ENCODE measurements at places on chromosomes 6 and 20. TPM values are rescaled to one million over a fixed set of nuclear protein-coding genes. Genes with fewer than 3 reads are reported as not detected.

DNA sequence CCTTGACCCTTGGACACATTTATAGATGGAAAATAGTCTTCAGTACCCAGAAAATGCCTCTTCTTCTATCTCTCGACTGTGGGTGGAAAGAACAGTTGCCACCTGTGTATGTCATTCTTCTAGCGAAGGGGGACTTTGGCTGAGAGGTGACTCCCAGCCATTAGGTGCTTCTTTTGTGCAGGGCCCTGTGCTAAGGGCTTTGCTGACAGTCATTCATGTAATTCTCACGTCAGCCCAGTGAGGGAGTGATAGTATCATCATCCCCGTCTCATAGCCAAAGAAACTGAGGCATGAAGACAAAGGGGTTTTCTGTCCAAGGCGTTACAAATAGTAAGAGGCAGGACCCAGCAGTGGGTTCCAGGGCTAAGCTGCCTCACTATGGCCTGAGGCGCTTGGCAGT is 160.8 kb downstream of the SCML4 start:
- DNase-seq, result no peak
- no peak overlapping the region for H3K27ac ChIP-seq
- no peaks in the 10 kb centered on the region for H3K27me3 ChIP-seq
- no peaks in the 10 kb centered on the region for H3K36me3 ChIP-seq
- H3K4me3 ChIP-seq, result no peak overlapping the region

The SUPT3H gene
- 15.7 TPM for total RNA-seq

DNA sequence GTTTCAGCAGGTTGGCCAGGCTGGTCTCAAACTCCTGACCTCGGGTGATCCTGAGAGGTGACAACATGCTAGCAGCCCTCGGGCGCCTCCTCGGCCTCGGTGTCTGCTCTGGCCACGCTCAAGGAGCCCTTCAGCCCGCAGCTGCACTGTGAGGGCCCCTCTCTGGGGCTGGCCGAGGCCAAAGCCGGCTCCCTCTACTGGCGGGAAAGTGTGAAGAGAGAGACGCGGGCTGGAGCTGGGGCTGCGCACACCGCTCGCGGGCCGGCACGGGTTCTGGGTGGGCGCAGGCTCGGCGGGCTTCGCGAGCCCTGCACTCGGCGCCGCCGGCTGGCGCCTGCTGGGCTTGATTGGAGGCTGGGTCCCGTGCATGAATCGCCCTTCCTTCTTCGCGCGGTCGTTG is 80.8 kb upstream of the RBM24 start:
- H3K27ac ChIP-seq, result no peak overlapping the region
- no peak overlapping the region for H3K4me3 ChIP-seq
- H3K27me3 ChIP-seq, result no peaks in the 10 kb centered on the region
- DNase-seq, result no peak

The MDC1 gene
- total RNA-seq, result 46.6 TPM

The ADGRF1 gene
- total RNA-seq, result 0.52 TPM

DNA sequence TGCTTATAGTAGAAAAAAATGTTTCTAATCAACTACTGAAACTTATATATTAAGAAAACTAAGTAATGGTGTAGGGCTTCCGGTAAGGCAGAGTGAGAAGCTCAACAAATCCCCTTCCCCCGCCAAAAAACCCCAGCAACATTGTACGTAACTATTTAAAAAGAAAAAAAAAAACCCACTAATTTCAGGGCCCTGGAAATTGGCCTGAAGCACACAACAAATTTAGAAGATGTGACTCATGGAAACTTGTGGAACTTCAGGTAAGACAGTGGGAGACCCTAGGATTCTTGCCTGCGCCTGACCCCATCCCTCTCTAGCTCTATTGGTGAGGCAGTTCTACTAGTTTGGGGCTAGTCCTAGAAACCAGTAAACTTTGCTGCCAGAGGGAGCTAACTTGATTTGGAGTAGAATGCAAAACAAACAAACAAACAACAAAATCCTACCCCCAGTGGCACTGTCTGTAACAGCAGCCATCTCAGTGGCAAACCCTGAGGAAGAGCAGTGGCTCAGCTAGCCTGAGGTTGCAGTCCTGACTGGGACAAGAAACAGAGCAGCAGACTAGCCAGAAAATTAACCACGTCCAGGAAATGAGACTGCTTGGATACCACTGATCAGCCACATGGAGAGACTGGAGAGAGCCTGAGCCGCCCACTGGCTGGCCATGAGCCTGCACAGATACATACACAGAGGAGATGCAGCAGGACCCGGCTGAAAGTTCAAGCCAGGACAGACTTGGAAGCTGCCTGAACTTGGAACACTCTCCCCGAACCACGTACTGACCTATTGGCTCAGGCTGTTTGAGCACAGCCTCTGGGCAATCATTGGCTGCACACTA is 135.1 kb downstream of the TBXT start:
- H3K27me3 ChIP-seq, result no peaks in the 10 kb centered on the region
- no peaks in the 10 kb centered on the region for H3K4me1 ChIP-seq
- H3K4me3 ChIP-seq, result no peak overlapping the region
- DNase-seq, result peak; percentile 7

DNA sequence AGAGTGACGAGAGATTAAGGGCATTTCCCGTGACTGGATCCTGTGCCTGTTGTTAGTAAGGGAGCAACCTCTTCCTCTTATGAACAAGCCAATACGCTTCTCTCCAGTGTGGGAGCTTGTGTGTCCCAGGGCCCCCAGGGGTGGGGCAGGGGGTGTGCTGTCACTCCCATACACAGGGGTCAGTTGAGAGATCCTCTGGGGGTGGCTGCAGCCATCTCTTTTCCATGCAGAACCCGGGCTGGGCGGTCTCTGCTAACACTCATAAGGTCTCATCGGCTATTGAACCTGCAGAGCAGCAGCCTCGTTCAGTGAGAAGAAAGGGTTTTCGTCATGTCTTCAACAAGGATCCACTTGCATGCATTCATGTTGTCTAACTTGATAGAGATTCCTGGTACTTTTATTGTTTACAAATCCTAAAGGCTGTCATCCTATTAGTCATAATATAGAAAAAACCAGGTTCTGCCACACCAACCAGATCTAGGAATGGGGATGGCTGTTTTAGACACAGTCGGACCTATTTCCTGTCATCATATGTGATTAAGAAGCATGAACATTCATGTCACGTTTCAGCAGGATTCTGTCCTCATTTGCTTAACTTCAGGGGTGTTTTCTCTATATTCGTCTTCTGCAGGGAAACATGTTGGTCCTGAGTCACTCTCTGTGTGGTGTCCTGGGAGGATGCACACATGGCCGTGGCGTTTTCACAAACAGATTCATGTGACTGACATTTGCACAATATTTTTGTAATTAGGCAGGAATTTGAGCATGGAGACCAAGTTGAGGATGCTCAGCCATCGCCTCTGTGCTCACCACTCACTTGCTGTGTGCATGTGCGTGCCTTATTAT is 13.3 kb upstream of the THBS2 start:
- no peaks in the 10 kb centered on the region for H3K36me3 ChIP-seq
- H3K27ac ChIP-seq, result no peak overlapping the region
- no peaks in the 10 kb centered on the region for H3K27me3 ChIP-seq
- no peak overlapping the region for H3K4me3 ChIP-seq
- no peaks in the 10 kb centered on the region for H3K4me1 ChIP-seq

DNA sequence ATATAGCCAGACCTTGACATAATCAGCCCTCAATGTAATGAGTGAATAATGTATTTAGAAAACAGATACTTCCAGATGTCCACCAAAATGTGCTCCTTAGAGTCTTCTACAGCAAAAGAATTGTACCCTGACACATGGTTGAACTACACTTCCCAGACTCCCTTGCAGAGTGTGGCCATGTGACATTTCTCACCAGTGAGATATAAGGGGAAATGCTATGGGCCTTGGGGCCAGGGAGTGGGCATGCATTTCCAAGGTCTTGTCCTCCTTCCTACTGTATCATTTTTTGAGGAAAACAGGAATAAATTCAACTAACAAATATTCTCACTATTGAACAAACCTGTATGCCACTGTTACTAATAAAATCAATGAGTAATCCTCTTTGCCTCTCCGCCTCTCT is 211.4 kb upstream of the SMLR1 start:
- no peaks in the 10 kb centered on the region for H3K4me1 ChIP-seq
- no peaks in the 10 kb centered on the region for H3K36me3 ChIP-seq
- no peaks in the 10 kb centered on the region for H3K27me3 ChIP-seq
- no peak overlapping the region for H3K4me3 ChIP-seq
- no peak overlapping the region for H3K27ac ChIP-seq

GRCh38 chr6:145875496-145876211 is 61.1 kb upstream of the FBXO30 start:
- no peak overlapping the region for H3K27ac ChIP-seq
- H3K27me3 ChIP-seq, result no peaks in the 10 kb centered on the region
- H3K4me3 ChIP-seq, result no peak overlapping the region

DNA sequence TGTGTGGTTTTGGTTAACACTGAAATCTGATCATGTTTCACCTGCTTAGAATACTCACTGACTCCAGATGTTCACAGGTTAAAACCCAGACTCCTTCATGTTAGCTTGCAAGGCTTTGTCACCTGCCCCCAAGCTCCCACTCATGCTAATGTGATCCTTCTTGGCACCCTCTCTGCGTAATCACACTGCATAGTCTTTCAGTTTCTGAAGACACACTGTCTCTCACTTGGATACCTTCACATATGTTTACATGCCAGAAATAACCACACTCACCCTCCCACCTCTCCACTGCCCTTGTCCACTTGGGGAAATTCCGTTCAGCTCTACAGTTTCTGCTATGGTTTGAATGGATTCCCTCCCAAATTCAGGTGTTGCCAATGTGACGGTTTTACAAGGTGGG is 234.7 kb upstream of the SASH1 start:
- H3K36me3 ChIP-seq, result no peaks in the 10 kb centered on the region
- H3K4me1 ChIP-seq, result peaks cover 46% of the 10 kb centered on the region
- H3K27ac ChIP-seq, result peak overlapping the region; percentile 33
- no peaks in the 10 kb centered on the region for H3K27me3 ChIP-seq

DNA sequence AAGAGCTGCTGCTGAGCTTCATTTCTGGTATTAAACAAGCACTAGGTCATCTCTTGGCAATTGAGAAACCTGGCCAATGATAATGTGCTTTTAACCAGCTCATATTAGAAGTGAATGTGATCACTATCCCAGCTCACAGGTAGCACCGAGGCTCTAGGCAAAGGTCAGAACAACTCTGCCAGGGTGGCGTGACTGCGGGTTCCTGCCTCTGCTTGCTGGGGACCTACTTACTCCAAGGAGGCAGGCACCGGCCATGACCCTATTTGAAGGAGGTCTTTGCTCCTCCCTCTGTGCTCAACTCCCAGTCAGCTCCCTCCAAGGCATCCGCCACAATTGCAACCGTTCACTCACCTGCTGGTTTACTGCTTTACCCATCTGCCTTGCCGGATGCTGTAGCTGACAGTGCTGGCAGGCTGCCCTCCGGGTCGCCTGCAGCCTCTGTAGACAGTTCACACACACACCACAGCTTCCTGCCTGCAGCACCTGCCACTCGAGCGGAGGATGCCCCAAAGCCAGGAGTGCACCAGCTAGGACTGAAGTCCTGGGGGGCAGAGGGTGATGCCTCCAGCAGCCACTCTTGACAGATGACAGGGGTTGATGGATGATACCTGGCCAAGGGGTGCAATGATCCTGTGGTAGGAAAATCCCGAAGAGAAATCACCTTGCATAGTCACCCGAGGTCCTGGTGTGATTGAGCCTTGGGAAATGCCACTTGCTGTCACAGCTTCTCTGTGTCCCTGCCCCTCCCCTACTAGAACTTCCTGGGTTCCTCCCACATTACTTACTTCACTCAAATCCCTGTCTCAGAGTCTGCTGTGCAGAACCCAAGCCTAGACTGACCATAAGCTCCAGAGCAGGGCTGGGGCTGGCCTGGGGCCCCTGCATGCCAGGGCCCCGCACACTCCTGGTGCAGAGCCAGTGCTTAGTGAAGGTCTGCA is 8.8 kb upstream of the VSX1 start:
- H3K36me3 ChIP-seq, result no peaks in the 10 kb centered on the region
- H3K27me3 ChIP-seq, result no peaks in the 10 kb centered on the region
- no peak overlapping the region for H3K4me3 ChIP-seq

- H3K27ac ChIP-seq, result no peak overlapping the region
- peaks cover 17% of the 10 kb centered on the region for H3K4me1 ChIP-seq
- no peaks in the 10 kb centered on the region for H3K27me3 ChIP-seq
- DNase-seq, result no peak
- no peaks in the 10 kb centered on the region for H3K36me3 ChIP-seq
These were observed 17.2 kb upstream of the DST start for GRCh38 chr6:56659721-56660380.

DNA sequence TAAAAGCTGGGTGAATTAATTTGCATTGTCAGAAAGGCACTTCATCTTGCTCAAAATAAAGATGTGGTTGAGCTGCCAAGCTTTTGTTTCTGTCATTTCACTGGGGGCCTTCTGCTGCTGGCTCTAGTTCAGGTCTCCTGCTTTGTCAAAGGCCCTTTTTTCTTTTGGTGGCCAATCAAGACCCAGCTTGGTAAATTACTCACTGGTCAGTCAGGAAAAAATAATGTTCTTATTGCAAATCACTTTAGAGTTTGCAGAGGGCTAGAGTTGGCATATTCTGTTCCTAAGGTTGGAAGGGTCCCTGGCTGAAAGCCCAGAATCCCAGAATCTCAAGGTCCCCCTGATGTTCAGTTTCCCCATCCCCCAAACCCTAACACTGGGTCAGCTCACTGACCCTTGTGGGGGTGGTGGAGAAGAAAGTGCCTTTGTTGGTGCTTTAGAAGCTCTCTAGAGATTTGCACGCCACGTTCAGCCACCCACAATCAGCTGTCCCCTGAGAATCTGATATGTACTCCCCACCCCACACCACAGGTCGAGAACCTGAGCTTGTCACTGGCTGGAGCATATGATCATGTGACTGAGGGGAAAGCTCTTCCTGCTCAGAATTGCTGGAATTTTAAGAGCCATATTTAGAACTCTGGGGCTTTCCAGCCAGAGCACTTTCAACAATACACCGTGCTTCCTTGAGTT is 21.7 kb upstream of the BNIP5 start:
- no peaks in the 10 kb centered on the region for H3K36me3 ChIP-seq
- H3K27me3 ChIP-seq, result no peaks in the 10 kb centered on the region
- 0 out of 2 replicates have a peak, but pooled peaks cover 8% of the 10 kb centered on the region for H3K4me1 ChIP-seq
- DNase-seq, result no peak
- peak overlapping the region; percentile 35 for H3K27ac ChIP-seq

The BEND3 gene
- total RNA-seq, result 8.3 TPM

GRCh38 chr20:48782901-48783308 is 44.9 kb downstream of the PREX1 start:
- H3K27ac ChIP-seq, result no peak overlapping the region
- H3K36me3 ChIP-seq, result no peaks in the 10 kb centered on the region
- no peaks in the 10 kb centered on the region for H3K27me3 ChIP-seq

The MOXD1 gene
- total RNA-seq, result 0.09 TPM

DNA sequence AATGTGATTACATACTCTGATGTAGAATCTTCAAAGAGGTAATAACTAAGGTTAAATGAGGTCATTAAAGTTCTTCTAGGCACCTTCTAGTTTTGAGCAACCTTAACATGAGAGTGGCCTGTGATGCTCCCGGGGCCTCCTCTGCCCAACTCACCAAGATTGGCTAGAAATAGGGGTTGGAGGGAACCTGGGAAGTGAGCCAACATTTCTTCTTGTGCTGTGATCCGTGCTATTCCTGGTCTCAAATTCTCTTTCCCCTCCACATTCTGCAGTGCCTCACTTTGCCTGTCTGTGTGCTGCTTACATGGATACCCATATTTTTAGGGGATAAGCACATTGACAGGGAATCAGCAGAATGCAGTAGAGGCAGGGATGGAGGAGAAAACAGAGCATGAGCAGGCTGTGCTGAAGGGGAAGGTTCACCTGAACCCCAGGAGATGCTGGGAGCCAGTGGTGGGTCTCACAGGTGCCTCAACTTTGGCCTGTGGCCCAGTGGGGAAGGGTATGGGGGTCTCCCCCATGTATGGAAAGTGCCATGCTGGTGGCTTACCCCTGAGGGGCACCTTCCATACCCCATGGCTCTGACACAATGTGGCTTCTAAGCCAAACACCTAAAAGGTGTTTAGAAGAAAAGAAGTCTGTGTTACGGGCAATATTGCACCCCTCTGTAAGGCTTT is 164.7 kb upstream of the CHD6 start:
- no peaks in the 10 kb centered on the region for H3K36me3 ChIP-seq
- no peaks in the 10 kb centered on the region for H3K27me3 ChIP-seq
- no peak overlapping the region for H3K27ac ChIP-seq
- H3K4me3 ChIP-seq, result no peak overlapping the region
- no peaks in the 10 kb centered on the region for H3K4me1 ChIP-seq
- DNase-seq, result peak; percentile 32

The TAF8 gene
- 37.7 TPM for total RNA-seq

Measured in Caco-2 (cell line).